AG09309 (cell line): ENCODE measurements at places on chromosomes 16 and 17.

DNA sequence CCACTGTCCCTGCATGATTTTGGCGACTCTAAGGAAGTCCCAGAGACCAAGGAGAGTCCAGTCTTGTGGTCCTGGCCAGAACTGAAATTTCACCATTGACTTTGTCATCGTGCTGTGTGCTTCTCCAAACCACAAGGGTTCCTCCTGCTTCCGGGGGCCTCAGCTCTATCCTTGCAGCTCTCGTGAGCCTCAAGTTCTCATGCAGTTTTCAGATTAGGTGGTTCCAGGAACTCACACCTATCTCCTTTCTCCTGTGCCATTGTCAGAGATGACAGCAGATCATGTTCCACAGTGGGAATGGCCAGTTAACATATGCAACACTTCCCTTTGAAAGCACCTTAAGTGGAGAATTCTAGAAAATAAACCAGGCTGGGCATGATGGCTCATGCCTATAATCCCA, 97.9 kb upstream of the CRHR1 start:
- DNase-seq, result no peak

GRCh38 chr17:35432176-35433074, at the start of gene SLFN12:
Gene SLFN12 (minus strand): TSS chr17:35432500. CDS start chr17:35423028, 9,472 bp downstream.
- DNase-seq, result peak; percentile 88

- DNase-seq, result no peak
Measured at GRCh38 chr17:47811709-47812108, 9.9 kb downstream of the OSBPL7 start.

GRCh38 chr17:64262198-64262999, 661 bp downstream of the TEX2 start:
- no peak for DNase-seq

GRCh38 chr17:10657148-10657547, at the start of gene MYH3:
Gene MYH3 (minus strand): TSS chr17:10657309. CDS start chr17:10655064, 2,245 bp downstream.
- DNase-seq, result peak; percentile 8

DNA sequence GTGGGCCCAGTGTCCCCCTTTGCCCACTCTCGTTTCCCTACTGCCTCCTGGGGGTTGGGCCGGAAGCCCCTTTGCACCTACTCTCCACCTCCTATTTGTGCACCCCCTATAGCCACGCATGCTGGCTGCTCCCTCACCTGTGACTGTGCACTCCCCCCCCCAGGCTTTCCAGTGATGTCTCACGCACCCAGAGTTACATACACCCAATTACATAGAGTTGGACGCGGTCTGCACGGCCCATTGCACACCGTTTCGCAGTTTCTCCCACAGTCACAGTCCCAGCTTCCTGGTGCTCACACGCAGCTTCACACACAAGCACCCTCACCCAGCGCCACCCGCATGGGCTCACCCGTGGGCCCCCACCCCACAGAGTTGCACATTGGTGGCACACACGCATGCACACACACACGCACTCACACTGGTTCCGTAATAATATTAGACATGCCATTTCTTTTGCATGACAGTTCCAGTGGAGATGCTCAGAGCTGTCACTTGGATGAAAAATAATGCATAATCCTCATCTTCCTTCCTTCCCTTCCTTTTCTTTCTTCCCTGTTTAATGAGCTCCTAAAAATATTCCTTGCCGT, 21.5 kb upstream of the C1QL1 start:
- no peak for DNase-seq

GRCh38 chr17:61806936-61807335, 56.4 kb downstream of the BRIP1 start:
- DNase-seq, result no peak
